Stimulated activated CD4-positive, alpha-beta T cell treated with anti-CD3 and anti-CD28 coated beads, Interleukin-2, amount 100 ng/mL, for 4 hours (primary cell): ENCODE measurements at places on chromosomes 3 and 15.

DNA sequence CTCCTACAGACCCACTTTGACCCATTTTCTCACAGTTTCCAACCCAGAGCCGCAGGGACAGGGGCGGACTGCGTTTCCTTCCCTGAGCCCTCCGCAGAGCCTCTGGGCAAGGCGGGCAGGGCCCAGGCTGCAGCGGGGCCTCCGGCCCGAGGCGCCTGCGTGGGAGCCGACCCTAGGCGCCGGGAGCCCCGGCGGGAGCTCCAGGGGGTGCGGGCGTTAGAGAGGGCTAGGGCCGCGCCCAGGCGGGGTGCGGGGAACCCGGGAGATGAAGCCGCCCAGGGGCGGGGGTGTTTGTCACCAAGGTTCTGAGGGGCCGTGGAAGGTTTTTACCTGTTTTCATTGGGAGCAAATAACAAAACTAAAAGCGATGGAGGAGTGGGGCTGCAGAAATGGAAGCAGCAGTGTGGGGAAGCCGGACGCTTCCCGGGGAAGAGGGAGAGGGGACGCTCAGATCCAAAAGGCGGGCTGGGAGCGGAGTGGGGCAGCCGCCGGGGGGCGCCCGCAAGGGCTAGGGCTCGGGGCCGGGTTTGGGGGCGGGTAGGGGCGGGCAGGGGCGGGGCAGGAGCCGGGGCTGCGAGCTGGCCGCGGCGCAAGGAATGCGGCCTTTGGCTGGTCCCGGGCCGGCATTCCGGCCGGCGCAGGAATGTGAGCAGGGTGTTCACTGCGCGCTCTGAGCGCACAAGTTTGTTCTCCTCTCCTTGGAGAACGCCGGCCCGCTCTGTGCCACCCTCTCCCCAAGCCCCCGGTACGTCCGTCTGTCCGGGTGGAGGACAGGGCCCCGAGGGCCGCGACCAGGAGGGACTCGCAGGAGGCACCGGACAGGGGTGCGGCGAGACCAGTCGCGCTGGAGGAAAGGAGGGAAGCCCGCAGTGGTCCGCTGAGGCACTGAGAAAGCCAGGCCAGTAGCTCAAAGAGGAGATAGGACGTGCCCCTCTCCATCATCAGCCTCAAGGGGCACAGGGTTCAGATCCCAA, 61.1 kb downstream of the AMOTL2 start:
- DNase-seq: no peak

- DNase-seq: no peak
Observed at GRCh38 chr3:147410526-147411237, 1.5 kb downstream of the ZIC1 start.

GRCh38 chr3:83453056-83453455, 1505.7 kb upstream of the CADM2 start:
- no peak for DNase-seq

DNA sequence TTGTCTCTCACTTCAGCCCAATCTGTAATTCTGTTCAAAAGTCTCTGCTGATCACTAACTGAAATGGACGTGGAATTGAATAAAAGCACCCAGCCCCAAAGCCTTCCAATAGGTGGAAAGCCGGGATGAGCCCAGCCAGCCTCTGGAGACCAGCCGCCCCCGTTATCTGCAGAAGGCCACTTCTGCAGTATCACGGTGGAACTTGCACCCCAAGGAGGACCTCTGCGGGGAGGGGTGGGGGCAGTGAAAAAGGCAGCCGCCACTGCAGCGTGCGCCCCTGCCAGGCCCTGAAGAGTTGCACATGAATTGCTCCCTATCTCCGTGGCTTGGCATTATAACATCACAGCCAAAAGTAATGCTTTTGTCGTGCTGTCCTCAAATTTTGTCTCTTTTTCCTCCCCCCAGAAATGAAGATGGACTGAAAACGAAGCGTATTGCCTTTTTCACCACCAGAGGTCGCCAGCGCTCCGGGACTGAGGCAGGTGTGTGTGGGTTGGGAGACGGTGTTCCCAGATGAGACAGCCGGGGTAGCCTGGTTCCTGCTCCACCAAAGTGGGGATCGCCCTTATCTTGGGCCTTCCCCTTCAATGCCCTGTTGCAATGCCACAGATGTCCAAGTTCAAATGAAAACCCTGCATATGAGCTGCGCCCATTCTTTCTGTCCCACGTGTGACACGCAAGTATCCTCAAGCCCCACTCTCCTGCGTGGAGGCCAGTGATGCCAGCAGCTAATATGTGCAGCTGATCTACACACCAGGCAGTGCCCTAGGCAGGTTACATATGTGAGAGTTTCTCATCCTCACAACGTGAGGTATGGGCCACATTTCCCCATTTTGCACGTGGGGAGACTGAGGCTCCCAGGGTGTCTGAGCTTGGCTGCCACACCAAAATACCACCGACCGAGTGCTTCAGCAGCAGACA, 96.0 kb downstream of the LRRK1 start:
- DNase-seq: peak; percentile 57

GRCh38 chr3:41175365-41175764, 23.9 kb upstream of the CTNNB1 start:
- DNase-seq: no peak

GRCh38 chr3:114551770-114552526, 258.1 kb downstream of the TIGIT start:
- no peak for DNase-seq

DNA sequence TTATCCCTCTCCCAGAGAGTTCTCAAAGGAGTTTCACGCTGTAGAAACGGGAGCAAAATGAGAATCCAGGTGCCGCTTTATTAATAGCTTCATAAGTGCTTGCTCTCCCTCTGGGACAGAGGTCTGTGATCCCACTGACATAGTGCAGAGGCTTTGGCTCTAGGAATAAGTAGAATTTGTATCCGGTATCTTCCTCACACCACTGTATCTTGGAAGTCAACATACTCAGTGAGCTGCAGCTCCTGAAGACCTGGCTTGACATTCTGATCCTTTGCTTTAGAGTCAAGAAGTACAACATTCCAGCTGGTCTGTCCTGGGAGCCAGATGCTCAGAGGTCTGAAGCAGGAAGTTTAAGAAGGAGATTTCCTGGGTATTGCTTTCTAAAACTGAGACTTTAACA, 323.0 kb downstream of the LPP start:
- DNase-seq: no peak

DNA sequence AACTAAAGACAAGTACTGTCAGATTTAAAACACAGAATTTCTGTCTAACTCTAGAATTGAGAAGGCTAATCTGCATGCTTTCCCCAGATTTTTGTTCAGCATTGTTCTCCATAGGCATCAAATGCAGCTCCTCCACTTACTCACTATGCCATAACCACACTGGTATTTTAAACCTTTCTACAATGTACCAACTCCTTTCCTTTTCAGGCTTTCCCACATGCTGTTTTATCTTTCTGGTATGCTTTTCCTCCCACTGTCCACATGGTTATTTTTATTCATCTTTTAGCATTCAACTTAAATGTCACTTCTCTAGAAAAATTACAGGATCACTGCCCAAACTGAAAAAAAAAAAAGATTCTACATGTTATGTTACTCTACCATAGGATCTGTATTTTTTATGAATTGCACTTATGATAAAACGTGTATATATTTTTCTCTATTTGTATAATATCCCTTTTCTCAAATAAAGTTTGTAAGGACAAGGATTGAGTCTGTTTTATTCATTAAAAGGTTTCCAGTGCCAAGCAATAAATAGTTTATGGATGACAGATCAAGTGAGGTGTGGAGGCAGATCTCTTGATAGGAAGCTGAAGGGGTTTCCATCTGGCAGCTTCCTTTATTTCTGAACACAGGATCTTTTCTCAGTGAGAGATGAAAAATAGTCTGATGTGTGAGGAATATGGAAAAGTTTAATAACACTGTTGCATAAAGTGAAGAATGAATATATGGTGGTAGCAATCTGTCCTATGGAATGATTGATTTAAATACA, 1064.5 kb downstream of the ZPLD1 start:
- no peak for DNase-seq

DNA sequence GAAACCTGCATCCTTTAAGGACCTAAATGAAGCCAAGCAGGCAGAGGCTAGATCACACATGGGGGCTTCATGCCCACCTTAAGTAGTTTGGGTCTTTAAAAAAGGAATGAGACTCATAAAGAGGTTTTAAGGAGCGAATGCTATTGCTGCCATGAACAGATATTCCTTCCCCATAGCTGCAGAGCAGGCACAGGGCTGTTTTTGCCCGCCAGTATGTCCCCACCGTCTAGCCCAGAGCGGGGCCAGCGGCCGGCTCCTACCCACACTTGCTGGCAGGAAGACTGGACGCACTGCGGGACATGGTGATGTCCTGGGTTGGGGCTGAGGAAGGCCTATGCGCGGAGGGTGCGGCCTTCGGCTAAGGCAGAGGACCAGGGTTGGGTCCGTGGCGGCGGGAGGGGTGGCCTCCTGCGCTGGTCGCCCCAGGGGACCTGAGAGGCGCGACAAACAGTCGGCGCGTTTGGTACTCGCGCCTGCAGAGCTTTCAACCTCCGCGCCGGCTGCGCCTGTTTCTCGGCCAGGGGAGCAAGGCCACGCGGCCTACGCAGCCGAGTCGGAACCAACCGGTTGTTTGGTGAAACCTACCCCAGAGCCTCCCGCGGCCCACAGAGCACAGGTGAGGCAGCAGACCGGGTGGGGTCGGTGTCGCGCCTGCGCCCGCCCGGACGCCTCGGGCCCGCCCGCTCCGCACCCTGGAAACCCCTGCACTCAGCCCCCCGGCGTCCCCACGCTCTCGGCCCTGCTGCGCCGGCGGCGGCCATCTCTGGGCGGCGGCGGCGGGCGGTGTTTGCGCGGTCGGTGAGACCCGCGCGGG, at the start of gene FAIM:
Gene FAIM, plus strand, starts transcription at position 450 of the 814 bp plus-strand sequence. CDS start 10,956 bp downstream, outside the sequence.
- DNase-seq: peak; percentile 41

DNA sequence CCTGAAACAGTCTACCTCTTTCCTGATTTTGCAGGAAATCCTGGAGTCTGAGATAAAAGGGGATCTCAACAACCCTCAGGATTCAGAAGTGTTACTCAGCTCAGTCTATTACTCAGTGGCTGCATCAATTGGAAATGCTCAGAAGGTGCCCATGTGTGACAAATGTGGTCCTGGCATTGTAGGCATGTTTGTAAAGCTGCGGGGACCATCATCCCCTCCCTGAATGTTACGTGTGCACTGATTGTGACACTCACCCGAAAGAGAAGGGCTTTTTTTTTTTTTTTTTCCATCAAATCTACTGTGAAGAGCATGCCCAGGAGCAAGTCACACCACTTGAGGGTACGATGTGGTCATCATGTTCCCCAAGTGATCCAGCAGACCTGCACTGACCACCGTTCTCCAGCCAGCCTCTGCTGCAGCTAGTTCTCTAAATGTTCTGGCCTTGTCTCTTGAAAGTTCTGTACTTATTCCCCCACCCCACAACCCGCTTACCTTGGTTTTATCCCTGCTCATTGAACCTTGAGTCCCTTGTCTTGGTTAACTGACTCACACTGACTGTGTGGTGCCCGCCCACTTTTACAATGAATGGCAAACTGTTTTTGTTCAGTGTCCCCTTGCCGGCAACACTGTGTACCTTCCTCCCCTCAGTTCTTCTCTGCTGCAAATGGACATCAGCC, 19.8 kb downstream of the ST3GAL6 start:
- no peak for DNase-seq

DNA sequence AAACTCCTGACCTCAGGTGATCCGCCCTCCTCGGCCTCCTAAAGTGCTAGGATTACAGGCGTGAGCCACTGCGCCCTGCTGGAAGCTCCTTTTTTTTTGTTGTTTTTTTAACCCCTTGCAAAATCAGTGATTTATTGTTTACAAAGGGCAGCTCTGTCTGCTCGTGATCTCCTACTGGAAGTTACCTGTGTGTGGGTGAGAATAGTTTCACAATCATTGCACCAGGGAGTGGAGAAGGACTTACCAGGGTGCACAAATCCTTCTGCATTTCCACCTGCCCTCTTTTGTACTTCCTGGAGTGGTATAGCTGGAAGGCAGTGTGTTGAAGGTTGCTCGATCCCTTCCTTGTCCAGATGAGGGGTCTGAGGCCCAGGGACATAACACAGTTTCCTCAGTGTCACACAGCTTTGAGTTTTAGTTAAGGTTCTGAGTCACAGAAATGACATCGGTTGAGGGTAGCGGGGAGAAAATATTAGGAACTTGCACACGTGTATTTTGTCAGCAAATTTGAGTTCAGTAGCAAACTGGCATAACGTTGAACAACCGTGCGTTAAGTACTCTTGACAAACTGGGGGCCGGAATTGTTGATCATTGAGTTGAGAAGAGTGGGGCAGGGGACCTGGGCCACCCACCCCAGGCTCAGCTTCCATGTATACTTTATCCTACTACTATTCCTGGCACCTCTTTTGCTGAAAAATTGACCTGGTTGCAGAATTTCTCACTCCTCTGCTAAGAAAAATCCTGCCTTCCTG, 11.3 kb upstream of the TRAK1 start:
- DNase-seq: no peak

DNA sequence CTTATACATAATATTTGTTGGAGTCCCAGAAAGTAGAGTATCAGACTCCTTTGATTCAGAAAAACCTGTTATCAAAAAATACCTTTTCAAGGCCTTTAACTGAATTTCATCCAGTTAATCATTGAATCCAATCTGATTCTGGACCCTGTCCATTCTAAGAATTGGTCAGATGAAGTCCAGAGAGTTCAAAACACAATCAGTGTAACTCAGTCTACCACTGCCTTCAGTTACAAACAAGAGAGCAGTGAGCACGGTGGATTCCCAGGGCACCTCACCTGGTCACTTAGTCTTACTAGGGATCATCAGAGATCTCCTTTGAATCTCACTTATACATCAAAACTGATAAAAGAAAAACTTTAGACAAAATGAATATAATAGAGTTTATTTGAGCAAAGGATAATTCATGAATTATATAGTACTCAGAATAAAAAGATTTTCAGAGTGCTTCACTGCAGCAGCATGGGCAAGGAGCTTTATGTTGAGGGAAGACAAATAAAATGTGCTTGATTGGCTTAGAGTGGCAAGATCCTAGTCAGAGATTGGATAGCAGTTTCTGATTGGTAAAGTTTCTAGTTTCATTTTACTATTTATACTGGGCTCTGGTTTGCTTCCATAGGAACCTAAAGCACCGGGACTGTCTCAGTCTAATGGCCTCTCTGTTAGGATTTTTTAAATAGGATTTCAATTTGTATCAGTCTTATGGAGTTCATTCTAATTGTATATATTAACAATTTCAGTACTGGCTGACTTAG, 474.9 kb upstream of the GOLIM4 start:
- no peak for DNase-seq

DNA sequence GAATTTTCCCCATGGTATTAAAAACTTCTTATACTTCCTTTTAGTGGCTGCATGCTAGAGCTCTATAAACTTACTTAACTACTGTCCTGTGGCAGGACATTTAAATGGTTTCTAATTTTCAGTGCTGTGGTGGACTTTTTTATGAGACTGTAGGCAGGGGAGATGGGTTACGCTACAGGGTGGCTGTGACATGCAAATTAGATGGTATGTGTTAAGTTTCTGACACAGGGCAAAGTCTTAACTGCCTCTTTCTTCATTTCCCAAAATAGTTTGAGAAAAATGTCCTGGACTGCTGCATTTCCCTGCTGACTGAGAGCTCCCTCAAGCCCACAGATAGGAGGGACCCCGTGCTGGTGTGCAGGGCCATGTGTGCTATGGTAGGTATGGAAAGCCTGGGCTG, 22.0 kb downstream of the TGM4 start:
- DNase-seq: no peak

GRCh38 chr3:52177701-52178042, 20.3 kb upstream of the ALAS1 start:
- no peak for DNase-seq

GRCh38 chr15:98126326-98127085, 166.0 kb downstream of the ARRDC4 start:
- no peak for DNase-seq

- DNase-seq: peak; percentile 12
Observed at GRCh38 chr3:122392868-122393844, 9.2 kb downstream of the FAM162A start.
